ENCODE measurements at places on chromosomes 2 and 18.

- no peak for DNase-seq
These were observed 162.8 kb downstream of the GCA start for GRCh38 chr2:162506706-162507105.

DNA sequence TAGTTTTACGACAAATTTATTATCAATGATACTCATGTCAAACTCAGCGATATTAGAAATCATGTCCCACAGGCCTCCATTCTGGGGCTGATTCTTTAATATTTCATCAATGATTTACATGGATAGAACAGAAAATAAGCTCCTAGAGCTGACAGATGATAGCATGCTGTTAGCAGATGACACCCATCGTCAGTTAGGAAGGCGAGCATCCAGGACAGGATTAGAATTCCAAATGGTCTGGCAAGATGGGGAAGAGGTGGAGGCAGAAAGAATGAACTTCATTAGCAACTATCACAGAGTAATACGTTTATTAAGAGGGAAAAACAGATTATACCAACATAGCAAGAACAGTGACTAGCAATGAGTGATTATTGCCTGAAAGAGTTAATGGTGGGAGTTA lies 46.2 kb upstream of the ACVR1 start:
- DNase-seq: no peak

DNA sequence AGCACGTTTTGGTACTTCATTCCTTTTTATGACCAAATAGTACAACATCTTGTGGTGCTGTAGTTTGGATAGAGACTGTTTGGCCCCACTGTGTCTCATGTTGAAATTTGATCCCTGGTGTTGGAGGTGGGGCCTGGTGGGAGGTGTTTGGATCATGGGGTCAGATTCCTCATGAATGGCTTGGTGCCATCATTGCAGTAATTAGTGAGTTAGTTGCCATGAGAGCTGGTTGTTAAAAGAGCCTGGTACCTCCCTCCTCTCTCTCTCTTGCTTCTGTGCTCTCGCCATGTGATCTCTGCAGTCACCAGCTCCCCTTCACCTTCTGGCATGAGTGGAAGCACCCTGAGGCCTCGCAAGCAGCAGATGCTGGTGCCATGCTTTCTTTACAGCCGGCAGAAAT lies 50.9 kb downstream of the NCAPH start:
- DNase-seq: no peak

- DNase-seq: no peak
These were observed 18.7 kb upstream of the ACKR3 start for GRCh38 chr2:236550701-236551465.

DNA sequence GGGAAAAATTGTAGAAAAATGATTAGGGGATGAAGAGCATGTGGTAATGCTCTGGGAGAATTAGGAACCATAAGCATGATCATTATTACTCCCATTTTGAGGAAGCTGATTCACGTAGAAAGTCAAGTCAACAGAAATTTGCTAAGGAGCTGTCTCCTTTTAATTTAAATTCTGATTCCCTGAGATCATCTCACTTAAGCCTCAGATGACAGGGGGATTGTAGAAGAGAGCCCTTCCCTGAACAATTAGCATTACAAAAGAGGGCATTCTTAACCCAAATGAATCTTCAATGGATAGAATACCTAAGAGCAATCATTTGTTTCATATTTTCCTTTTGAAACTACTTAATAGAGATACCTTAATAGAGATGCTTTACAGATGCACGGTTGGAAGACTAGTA lies 267.9 kb downstream of the NYAP2 start:
- DNase-seq: no peak

- DNase-seq: no peak
These were observed 4.8 kb upstream of the STAT4 start for GRCh38 chr2:191155608-191156071.

DNA sequence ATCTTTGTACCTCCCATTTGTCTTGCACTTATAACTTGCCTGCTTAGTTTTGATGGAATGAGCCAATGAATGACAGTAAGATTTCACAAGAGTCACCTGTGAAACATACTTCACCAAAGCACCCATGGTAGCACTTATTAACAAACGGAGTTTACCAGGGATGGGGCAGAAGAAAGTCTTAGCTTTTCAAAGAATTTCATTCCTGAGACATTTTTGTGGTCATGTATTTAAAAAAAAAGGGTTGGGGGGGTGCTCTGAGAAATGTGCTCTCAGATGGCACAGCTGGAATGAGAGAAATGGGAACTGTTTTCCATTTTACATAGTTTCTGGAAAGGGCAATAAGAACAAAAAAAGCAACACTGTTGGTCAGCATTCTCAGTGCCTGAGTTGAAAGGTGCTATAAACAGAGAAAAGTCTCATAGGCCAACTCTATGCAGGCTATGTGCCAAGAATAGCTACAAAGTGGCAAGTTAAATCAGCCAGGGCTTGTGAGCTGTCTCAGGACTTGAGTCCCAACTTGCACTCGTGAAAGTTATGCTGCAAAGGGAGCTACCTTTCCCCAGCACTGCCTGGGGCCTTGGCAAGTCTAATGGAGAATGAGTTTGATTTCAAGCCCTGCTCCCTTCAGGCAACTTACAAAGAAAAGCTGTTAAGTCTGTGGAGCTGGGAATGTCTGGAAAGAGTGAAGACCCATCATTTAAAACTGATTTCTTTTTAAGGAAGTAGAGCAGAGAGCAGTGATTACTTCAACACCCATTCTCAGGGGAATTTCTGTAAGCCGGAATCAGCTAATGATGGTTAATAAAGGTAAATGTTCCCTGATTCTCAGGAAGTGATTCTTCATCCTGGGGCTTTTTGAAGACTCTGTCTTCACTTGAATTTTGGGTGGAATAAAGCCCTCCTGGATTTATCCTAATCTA lies 170.6 kb downstream of the SLC8A1 start:
- DNase-seq: no peak

DNA sequence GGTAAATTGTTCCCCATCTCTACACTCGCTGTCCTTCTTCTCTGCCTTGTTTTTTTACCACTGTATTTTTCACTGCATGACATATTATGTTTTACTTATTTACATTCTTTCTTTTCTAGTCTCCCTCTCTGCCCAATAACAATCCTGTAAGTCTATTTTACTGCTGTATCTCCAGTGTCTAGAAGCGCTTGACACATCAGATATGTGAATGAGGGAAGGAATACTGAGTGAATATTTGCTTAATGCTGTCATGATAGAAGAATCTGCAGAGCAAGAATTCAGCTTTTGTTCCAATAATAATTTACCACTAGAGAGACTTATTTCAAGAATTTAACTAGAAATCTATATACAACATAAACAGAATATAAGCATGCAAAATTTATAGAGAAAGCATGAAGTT lies 99.5 kb downstream of the GALNT13 start:
- no peak for DNase-seq

Measured in stimulated activated CD4-positive, alpha-beta T cell treated with anti-CD3 and anti-CD28 coated beads, TNF-alpha, amount 100 ng/mL, for 48 hours (primary cell).